ENCODE measurements at places on chromosomes 2 and 18.

DNA sequence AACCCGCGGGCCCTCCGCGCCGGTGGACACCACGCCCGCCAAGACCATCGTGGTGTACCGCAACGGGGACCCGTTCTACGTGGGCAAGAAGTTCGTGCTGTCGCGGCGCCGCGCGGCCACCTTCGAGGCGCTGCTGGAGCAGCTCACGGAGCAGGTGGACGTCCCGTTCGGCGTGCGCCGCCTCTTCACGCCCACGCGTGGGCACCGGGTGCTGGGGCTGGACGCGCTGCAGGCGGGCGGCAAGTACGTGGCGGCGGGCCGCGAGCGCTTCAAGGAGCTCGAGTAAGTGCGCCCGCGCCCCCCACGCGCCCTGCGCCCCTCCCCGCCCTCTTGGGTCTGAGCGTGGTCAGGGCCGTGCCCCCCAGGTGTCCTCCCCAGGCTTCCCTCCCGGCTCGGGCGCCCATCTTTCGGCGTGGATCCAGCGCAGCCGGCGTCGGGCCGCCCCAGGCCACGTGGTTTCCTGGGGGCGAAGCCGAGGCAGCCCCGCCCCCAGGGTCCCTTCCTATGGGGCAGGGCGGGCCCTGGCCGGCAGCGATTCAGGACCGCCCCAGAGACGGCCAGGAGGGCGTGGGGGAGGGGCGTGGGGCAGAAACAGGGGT, 481 bp downstream of the DCDC2C start:
- no peak for DNase-seq

DNA sequence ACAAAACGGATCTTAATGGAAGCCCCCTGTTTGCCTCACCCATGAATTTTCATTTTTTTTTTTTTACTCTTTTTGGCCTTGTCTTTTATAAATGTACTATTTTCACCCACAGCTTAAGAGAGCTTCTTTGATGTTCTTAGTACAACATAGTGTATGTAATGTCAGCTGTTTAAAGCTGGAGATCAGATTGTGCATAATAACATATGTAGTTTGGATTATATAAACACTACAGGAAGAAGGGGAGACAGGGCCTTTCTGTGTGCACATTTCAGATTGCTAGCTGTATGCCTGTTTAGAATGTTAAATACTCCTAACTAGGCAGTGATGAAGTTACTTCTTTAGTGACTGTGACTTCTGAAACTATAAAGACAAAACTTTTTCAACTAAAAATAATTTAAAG, 2.1 kb upstream of the TANC1 start:
- DNase-seq, result no peak

DNA sequence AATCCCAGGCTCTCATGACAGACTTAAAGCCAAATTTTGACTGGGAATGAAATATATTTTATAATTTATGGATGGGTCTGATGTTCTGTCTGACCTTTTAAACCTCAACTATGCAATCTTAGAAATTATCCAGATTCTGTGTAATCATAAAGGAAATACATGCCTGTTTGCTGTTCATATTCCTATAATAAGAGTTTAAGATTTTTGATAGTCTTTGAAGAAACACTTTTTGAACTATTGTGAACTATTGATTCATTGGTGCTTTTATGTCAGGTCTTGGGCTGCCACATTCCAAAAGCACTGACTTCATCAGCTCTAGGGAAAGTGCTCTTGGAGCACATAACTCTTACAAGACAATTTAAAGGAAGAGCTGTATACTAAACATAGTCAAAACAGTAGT, 64.2 kb downstream of the CCDC150 start:
- DNase-seq, result no peak

- DNase-seq, result no peak
Measured at GRCh38 chr18:12599966-12600365, 57.9 kb downstream of the SPIRE1 start.

DNA sequence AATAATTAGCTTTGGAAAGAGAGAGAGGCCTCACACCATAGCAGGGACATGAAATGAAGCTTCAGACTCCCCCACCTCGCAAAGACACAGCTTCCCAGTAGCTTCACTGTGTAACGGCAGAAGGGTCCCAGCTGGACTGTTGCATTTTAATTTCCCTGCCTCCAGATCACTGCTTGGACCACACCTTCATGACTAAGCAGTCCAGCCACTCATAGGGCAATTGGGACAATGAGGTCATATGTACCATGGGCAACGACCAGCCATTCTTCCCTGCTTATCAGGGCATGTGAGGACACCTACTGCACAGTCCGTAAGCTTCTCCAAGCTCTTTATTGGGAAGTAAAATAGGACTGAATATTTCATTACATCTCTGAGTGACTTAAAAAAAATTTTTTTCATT, 183.0 kb downstream of the MREG start:
- no peak for DNase-seq

GRCh38 chr2:44927985-44928482, 13.5 kb upstream of the SIX3 start:
- no peak for DNase-seq

GRCh38 chr2:209367075-209367747, 56.6 kb upstream of the MAP2 start:
- no peak for DNase-seq

DNA sequence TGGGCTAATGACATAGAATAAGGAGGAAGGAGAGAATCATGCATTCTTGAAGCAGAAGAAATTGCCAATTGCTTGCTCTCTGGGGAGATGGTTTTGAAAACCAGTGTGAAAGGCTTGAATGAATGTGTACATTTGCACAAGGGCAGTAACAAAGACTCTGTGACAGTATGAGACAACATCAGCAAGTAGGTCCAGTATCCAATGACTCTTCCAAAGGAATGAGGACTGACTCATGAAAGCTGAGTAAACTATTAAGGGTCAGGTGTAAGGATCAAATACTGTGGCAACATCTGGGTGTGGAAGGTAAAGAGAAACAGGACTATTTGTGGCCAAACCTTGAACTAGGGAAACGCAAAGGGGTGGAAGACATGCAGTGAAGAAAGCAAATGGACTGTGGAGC, 886.0 kb upstream of the CHAC2 start:
- no peak for DNase-seq

DNA sequence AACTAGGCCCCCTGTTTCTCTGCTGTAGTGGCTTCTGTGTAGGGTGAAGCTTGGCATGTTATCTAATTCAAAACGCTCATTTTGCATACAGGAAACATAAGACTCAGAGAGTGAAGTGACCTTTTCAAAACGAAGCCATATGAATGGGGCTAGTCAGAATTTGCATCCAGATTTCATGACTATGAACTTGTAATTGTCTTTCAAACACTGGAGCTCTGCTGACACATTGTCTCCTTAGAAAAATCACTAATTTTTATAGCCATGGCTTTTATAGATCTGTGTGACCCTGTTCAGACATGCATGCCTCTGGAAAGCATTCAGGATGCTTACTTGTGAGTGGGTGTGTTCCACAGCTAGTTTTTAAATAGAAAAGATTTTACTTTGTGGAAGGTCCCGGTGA, 444.3 kb upstream of the GCFC2 start:
- DNase-seq, result no peak

- DNase-seq, result no peak
Measured at GRCh38 chr18:40577239-40577980, 1377.6 kb upstream of the PIK3C3 start.

DNA sequence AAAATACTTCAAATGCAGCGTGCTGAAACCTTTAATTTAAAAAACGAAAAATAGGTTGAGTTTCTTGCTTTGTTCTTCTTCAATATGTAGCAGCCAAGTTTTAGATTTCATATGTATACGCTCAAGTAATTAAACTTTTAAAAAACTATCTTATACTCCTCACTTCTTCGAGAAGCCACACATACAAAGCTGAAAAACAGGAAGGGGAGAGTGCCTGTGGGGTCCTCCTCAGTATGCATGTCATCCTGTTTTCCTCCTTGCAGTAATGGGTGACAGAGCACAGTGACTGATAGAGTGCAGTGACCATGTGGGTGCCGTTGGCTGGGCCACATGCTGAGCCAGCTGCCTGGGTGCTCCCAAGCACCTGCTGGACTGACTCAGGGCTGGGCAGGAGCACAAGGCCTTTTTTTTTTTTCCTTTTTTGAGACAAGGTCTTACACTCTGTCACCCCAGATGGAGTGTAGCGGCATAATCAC, 33.3 kb downstream of the UXS1 start:
- no peak for DNase-seq

DNA sequence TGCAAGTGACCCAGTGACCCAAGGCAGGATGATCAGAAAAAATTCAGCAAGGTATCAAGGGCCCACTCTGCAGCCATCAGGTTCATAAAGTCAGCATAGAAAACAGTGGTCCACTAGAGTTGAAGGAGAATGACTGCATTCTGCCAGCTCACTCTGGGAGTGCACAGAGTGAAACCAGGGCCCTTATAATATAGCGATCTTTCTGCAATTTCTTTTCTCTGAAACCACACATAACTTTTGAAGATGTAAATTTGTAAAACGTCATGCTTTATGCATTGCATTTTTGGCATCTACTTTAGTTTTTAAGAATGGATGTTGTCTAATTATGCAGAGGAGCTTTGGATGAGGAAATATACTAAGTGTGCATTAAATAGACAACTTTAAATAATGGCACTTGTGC, 225.0 kb upstream of the SMIM21 start:
- no peak for DNase-seq

DNA sequence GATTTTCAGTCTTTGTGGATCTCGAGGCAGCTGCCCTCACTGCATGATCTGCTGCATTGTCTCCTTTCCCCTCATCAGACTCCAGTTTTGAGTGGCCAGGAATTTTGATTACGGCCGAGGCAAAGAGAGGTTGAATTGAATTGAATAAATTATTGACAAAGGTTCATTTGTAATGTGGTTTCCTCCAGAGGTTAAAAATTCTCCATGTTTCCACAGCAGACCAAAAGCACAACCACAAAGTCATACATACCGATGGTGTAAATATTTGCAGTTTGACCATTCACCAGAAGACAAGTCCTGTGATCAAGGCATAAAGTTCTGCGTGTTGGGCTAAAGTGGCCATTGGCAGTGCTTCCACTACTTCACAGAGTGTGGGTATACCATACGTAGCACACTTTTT, 343.8 kb upstream of the MYT1L start:
- no peak for DNase-seq

GRCh38 chr2:53378791-53379190, 388.8 kb upstream of the CHAC2 start:
- no peak for DNase-seq

- DNase-seq, result no peak
Measured at GRCh38 chr18:57951999-57952774, 91.8 kb upstream of the NEDD4L start.

DNA sequence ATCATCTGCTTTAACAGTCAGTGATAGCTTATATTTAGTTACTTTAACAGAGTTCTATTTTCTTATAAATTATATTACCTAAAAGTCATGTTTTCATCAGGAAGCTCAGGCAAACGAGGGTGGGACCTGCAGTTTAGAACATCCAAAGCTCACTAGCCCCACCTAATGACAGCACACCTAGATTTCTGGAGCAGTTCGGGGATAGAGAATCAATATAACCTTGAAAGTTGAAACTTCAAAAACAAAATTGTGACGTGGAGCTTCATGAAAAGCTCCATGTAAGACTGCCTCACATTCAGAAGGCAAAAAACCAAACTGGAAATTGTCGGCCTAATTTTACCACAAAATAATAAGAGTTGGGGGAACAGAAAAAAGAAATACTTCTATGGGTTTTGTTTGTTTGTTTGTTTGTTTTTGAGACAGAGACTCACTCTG, 185.9 kb upstream of the CCDC150 start:
- DNase-seq, result no peak

- DNase-seq, result peak; percentile 41
Measured at GRCh38 chr2:210169516-210170195, 1.6 kb downstream of the KANSL1L start.

- no peak for DNase-seq
Measured at GRCh38 chr2:48508461-48509124, 21.4 kb upstream of the STON1 start.

DNA sequence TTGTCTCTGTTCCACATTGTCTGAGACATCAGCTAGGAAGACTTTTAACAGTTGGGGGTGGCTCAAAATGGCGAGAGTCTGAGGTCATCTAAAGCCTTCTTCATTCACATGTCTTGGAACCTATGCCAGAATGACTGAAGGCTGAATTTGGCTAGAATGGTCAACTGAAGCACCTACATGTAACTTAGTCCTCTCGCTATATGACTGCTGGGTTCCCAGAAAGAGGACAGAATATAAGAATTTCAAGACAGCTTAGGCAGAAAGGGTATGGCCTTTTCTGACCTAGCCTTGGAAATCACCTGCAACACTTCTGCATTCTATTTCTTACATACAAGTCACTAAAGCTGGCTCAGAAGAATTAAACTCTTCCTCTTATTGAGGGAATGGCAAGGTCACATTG, 75.6 kb upstream of the OTX1 start:
- DNase-seq, result no peak

GRCh38 chr18:6728809-6729246, 688 bp upstream of the ARHGAP28 start:
- no peak for DNase-seq

GRCh38 chr2:126403039-126403628, 252.8 kb upstream of the GYPC start:
- DNase-seq, result no peak

- DNase-seq, result no peak
Measured at GRCh38 chr2:102717308-102718018, 44.4 kb upstream of the TMEM182 start.

DNA sequence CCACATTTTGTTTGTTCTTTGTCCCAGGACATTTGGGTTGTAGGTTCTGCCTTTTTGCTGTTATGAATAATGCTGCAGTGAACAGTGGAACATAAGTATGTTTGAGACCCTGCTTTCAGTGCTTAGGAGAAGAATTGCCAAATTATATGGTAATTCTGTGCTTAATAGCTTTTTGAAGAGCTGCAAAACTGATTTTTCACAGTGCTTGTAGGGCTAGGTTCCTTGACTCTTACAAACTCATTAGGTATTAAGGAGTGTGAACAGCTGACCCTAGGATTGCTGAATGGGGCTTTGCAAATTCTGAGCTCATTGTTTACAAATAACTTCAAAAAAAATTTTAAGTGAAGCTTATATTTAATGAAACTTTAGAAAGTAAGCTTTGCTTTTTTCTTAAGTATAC, 154.2 kb downstream of the LTBP1 start:
- peak; percentile 72 for DNase-seq

DNA sequence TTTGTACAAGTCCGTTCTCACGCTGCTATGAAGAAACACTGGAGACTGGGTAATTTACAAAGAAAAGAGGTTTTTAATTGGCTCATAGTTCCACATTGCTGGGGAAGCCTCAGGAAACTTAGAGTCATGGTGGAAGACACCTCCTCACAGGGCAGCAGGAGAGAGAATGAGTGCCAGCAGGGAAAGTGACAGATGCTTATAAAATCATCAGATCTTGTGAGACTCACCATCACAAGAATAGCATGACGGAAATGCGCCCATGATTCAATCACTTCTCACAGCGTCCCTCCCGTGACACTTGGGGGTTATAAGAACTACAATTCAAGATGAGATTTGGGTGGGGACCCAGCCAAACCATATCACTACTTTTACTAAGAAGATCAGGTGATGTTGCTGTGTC, 285.8 kb downstream of the TMX3 start:
- DNase-seq, result no peak
